ENCODE measurements at places on chromosomes 2 and 18. TPM values are rescaled to one million over a fixed set of nuclear protein-coding genes. Genes with fewer than 3 reads are reported as not detected.

GRCh38 chr2:138373993-138374408, 127.6 kb upstream of the SPOPL start:
- DNase-seq = peak; percentile 31

- peak; percentile 27 for DNase-seq
These were observed 35.4 kb upstream of the REEP1 start for GRCh38 chr2:86372641-86373502.

- DNase-seq = no peak
These were observed 531.2 kb downstream of the NYAP2 start for GRCh38 chr2:225930687-225931086.

- no peak for DNase-seq
These were observed 135.2 kb downstream of the RDH14 start for GRCh38 chr2:18425210-18425703.

GRCh38 chr2:75647771-75648170, 1.2 kb downstream of the MRPL19 start:
- no peak for DNase-seq

DNA sequence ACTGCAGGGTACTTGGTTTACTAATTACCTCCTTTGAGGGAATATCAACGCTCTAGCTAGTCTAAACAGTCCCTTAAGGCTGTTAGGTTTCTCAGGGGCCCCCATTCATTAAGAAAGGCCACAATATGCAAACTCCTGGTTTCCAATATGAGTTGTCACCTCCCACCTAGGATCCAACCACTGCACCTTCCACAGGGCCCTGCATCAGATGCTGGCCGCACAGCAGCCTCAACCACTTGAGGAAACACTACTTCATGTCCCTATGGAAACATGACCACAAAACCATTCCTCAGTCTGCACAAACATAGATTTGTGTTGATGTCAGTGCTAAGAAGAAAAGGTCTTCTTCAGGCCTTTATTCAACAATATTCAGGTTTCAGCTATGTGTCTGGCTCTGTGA, 40.9 kb downstream of the STAT4 start:
- no peak for DNase-seq

Gene SH3RF3
- total RNA-seq = 0.45 TPM

- no peak for DNase-seq
These were observed 164.3 kb upstream of the PIK3C3 start for GRCh38 chr18:41790687-41791086.

DNA sequence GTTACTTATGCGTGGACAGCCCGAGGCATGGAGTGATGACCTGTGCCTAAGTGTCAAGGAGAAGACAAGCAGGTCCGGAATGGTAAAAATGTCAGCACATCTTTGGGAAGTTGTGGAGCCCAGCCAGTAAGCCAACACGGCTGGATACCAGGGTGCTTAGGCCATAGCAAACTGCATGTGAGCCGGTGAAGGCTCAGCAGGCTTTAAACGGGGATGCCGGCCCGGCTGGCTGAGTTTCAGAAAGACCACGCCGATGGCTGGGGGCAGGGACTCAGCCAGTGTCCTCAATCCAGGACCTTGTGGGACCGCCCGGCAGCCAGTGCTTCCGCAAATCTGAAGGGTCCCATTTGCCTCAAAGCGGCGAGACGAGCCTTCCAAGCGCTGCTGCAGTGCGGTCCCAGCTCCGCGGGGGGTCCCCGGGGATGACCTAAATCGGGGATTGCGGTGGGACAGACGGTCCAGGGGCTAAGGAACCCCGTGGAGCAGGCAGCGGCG, 946 bp upstream of the AGAP1 start:
- no peak for DNase-seq

DNA sequence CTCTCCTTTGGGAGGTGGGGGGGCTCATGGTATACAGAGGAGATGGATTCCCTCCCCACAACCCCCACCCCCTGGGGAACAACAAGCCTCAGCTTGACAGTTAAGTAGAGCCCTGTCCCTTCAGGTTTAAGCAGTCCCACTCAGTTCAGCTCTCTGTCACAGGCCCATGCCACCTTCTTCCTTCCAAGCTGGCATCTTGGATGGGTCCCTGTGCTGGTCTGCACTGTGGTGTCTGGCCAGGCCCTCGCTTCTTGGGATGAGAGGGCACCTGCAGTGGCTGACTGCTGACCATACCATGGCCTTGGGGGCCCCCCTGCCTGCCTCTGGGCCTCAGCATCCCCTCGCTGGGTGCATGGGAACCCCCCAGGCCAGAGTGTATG, 20.4 kb upstream of the GPR17 start:
- DNase-seq = no peak

GRCh38 chr2:229673676-229674075, 40.7 kb downstream of the DNER start:
- no peak for DNase-seq
